ENCODE measurements at places on chromosomes 1 and 21.
A peak's percentile ranks its signal among the peaks of the same experiment; 100 is the strongest.

- DNase-seq = no peak
These were observed 24.1 kb downstream of the FAM163A start for GRCh38 chr1:179767177-179767581.

GRCh38 chr21:42745511-42746239 lies 92.3 kb downstream of the PDE9A start:
- no peak for DNase-seq

- DNase-seq = no peak
These were observed 4.7 kb downstream of the RAB29 start for GRCh38 chr1:205770618-205771017.

DNA sequence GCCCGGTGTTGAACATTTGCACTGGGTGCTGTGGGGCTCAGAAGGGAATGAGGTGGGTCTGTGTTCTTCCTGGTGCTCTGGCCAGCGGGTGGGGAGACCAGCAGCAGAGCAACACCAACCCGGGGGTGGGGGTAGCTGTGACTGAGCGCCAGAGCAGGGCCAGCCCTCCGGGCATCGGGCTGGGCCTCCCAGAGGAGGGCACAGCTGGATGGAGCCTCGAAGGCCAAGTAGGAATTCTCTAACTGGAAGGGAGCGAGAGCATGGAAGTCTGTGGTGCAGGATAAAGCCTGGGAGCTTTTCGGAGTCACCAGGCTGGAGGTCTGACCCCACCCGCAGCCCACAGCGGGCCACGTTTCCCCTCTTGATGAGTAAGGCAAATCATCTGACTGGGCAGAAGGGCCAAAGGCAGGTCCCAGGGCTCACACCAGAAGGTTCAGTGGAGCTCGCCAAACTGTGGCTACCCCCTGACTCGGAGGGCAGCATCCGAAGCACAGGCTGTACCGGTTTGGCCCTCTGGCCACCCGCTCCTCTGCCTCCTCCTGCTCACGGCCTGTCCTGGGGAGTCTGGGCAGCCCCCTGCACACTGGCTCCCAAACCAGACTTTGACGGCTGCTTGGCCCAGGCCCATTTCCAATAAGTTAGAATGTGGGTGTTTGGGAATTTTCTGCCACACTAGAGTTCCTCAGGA lies 18.8 kb downstream of the SLC1A7 start:
- no peak for DNase-seq

GRCh38 chr1:119132179-119132578 lies 8.3 kb downstream of the WARS2 start:
- no peak for DNase-seq

DNA sequence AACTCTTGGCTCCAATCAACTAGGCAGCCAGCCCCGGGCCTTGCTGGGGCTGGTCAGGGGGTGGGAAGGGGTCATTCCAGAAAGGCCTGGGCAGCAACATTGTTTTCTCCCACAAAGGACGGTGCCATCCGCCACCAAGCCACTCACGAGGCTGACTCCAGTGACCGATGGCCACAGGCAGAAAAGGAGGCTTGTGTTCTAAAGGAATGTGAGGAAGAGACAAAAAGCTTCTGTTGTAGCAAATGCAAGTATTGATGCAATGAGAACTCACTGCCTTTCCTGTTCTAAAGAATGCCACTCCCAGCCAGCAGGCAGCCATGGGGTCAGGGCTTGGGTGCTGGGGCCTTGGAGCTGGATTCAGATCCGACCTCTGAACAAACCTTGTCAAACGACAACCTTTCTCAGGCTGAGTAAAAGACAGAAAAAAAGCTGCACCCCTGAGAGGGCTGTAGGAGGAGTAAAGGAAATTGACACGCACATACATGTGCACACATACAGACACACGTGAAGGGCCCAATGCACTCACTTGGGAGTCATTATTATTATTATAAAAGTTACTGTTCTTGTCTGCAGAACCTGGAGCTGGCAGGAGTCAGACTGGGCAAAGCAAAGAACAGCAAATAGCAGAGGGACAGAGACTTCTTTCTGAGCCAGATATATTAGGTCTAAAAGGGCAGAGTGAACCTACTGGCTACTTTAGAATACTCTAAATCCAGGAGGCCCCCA lies 13.9 kb upstream of the PRMT2 start:
- DNase-seq = no peak

- no peak for DNase-seq
These were observed 27.5 kb downstream of the SLC6A17 start for GRCh38 chr1:110177775-110178174.

GRCh38 chr1:14108356-14109275 lies 408.6 kb downstream of the PRDM2 start:
- DNase-seq = no peak

DNA sequence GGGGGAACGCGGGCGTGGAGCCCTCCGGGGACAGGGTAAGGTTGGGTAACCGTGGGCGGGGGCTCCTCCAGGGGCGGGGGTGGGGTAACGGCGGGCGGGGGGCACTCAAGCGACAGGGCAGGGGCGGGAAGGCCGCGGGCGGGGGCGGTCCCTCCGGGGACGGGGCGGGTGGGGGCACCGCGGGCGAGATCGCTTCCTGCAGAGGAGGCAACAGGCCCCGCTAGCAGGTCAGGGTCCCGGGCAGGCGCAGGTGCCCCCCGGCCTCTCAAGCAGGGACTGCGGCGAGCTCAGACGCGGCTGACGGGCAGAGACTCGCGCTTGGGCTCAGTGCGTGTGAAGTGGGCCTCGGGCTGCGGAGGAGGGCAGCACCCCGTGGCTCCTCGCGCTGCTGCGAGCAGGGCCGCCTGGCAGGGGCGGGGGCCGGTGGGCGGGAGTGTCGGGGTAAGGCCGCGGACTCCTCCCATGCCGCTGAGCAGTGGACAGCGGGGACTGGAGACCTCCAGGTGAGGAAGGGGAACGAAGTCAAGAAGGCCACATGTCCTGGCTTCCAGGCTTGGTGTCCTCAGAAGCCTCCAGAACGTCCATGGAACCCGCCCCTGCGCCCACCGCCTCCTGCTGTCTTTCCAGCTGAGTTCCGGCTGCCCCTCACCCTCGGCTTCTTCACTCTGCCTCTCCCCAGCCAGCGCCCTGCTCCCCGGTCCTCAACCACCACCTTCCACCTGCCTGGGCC lies 627 bp upstream of the GNB1 start:
- peak; percentile 78 for DNase-seq

DNA sequence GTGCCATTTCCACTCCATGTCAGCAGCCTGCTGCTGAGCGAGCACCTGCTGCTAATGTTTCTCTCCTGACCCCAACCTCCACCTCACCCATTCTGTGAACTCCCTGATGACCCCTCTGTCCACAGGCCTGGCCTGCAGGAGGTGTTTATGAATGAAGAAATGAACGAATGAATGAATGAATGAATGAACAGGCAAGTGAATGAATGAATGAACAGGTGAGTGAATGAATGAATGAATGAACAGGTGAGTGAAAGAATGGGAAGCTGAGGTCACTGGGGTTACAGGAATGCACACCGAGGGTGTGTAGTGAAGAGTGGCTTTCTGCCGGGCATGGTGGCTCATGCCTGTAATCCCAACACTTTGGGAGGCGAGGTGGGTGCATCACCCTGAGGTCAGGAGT lies 173.4 kb downstream of the IGSF21 start:
- no peak for DNase-seq

DNA sequence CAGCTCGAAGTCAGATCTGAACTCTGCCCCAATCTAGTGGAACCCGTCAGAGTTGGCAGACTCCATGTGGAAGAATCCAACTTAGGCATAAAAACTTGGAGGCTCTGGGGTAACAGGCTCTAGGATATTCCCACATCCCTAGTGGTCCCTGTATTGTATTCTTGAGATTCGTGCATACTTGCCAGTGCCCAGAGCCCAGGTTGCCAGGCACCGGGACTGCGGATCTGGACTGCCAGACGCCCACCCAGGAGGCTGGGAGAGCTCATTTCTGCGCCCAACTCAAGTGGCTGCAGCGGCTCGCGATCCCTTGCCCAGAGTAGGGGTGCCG lies 1.1 kb downstream of the GRIK1 start:
- no peak for DNase-seq

- DNase-seq = no peak
These were observed 12.1 kb downstream of the TRAPPC10 start for GRCh38 chr21:44024257-44024656.

DNA sequence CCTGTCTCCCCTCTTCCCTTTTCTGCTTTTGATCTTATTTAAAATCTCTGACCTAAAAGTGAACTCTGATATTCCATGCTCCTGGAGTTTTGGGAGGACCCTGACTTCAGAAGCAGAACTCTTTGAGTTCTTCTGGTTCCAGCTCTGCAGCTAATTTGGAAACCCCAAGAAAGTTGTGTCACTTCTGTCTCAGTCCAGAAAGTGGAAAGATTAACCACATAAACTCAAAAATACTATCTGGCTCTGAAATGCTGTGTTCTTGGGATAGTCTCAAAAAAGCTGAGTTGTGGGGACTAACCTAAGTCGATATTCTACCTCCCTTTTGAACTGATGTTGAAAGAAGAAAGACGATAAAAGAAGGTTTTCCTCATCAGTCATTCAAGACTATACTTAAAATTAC lies 59.8 kb downstream of the ITPKB start:
- no peak for DNase-seq

DNA sequence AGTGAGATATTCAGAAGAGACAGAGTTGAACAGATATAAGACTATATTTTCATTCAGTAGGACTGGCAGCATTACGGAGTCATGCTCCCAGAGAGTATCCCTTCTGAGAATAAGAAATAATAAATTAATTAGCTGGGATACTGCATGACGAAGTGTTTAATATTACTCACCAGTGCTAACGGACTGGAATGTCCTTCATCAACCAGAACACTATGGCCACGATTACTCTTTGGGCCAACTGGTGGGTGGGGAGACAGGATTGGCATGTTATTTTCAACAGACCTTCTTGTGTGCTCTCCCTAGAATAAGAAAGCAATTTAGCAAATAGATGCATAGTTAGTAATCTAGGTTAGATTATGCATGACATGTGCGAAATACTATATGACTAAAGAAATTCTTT lies 32.4 kb downstream of the ERICH3 start:
- no peak for DNase-seq

- no peak for DNase-seq
These were observed 633.3 kb downstream of the LMO4 start for GRCh38 chr1:87961992-87962391.

DNA sequence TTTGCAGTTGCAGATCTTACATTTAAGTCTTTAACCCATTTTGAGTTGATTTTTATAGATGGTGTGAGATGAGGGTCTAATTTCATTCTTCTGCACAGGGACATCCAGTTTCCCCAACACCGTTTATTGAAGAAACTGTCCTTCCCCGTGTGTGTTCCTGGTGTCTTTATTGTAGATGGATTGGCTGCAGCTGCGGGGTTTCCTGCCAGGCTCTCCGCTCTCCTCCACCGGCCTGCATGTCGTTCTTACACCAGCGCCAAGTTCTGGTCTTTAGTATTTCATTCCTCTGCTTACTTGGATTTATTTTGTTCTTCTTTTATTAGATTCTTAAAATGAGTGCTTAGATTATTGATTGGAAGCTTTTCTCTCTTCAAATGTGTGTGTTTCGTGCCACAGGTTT lies 98.9 kb upstream of the COL6A1 start:
- no peak for DNase-seq

DNA sequence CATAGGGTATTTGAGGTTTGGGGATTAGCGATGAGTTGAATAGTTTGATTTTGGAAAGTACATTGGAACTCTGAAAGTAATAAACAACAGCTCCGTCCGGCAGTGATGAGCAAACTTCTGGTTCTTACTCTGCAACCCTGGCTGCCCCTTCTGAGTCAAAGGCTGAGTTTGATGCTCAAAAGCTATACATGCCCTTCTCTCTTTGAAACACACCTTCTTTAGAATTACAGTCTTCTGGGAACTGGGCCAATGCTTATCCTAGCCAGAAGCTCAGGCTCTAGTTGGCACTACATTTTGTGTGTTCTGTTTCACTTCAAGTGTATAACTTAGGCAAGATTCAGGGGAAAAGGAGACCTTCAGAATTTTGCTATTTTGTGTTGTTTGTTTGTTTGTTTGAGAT lies 9.3 kb downstream of the AHCYL1 start:
- DNase-seq = no peak

- DNase-seq = no peak
These were observed 159.8 kb downstream of the NEK7 start for GRCh38 chr1:198316546-198317100.

GRCh38 chr1:117231748-117232373 lies 21.1 kb upstream of the VTCN1 start:
- DNase-seq = no peak

DNA sequence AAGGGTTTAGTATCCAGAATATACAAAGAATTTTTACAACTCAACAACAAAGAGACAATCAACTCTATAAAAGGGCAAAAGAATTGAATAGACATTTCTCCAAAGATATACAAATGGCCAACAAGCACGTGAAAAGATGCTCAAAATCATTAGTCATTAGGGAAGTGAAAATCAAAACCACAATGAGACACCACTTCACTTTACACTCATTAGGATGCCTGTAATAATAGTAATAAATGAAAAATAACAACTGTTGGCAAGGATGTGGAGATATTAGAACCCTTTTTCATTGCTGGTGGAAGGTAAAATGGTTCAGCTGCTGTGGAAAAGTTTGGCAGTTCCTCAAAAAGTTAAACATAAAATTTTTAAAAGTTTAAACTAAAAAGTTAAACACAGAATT lies 7.0 kb upstream of the ABCD3 start:
- no peak for DNase-seq

GRCh38 chr1:197776351-197777105 lies 1.2 kb upstream of the DENND1B start:
- DNase-seq = no peak

- DNase-seq = no peak
These were observed 3.5 kb upstream of the NBL1 start for GRCh38 chr1:19640363-19641316.

- DNase-seq = peak; percentile 49
These were observed 23.9 kb downstream of the DNAJC8 start for GRCh38 chr1:28208818-28209441.

GRCh38 chr1:154749078-154749760 lies 120.9 kb downstream of the KCNN3 start:
- DNase-seq = no peak

- no peak for DNase-seq
These were observed 21.2 kb downstream of the CTNNBIP1 start for GRCh38 chr1:9888886-9889285.

DNA sequence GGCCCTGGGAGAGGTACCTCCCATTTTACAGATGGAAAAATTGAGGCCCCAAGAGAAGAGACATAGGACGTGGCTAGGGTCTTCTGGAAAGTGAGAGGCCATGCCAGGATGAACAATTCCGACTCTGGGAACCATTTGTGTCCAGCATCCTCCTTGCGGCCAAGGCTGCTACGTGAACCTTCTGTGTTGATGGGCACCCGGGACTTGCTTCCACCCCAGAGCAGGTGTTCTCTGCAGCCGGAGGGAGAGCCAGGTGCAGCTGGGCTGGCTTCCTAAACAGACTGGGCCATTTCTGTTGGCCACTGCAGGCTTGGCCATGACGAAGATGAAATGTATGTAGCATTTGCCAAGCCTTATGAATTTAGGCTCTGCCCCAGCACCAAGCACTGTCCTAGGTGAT lies 118.9 kb downstream of the PRDM2 start:
- DNase-seq = no peak

DNA sequence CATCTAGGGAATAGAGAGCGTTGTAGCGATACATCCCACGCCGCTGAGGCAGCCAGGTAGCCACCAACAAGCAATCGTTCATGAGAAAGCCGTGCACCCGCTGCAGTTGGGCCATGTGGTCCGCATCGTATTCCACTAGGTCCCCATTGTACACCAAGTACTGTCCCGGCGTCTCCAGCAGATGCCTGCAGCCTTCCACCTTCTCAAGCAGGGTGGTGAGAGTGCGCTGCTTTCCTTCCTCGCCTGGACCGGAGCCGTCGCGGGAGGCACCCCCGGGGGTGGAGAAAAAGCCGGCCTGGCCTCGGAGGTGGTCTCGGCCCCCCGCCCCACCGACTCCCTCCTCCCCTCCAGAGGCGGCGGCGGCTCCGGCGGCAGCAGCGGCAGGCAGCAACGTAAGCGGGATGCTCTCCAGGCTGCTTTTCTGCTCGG lies 595 bp downstream of the EXOC8 start:
- DNase-seq = no peak

All from Caco-2 (cell line).